ENCODE measurements at places on chromosomes 5 and 9.

GRCh38 chr9:70439991-70440706, 25.7 kb upstream of the KLF9 start:
- DNase-seq, result no peak

DNA sequence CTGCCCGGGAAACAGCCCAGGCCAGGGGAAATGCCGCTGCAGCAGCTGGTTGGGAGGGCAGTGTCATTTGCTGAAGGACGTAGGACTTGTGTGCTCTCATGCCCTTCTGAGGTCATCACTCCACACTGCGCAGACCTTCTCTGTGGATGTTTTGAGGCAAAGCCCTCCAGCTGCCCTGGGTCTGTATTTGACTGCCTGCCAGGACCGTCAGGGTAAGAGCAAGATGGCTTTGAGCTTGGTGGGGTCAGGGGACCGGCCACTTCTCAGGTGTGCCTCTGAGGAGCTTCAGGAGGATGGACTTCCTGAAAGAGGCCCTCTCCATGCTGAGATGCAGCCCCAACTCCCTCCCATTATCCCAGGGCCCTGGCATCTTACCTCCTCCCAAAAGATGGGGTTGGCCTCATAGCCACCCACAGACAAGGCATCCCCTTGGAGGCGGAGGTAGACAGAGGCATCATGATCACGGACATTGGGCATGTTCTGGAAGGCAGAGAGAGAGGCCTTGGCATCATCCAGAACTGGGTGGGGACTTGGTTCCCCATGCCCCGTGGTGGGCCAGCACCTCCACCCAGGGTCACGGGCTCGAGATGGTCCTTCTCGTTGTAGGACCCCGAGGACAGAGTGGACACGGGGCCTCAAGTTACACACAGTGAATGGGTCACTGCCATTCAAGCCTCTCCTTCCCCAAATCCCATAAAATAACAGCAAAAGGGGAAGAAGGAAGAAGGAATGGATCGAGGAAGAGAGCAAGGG, 19.4 kb downstream of the SARDH start:
- DNase-seq, result no peak

DNA sequence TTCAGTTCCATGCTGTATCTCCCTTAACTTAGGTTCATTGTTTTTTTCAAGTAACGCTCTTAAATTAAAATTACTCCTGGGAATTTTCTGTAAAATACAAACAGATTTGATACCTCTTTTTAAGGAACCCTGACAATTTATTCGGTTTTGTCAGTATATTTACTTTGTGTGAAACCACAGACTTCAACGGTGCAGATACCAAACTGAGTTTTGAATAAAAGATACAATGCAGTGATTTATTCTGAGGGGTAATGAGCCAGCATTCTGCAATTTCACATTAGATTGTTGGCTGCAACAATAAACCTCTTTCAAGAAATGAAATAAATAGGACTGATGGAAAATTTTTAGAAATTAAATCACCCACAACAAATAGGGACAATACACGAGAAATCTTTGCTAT, 308.6 kb upstream of the EDIL3 start:
- DNase-seq, result no peak

- DNase-seq, result no peak
Measured at GRCh38 chr5:60395712-60396329, 304.1 kb downstream of the DEPDC1B start.

GRCh38 chr9:95740217-95741004, 135.1 kb upstream of the ERCC6L2 start:
- DNase-seq, result no peak

DNA sequence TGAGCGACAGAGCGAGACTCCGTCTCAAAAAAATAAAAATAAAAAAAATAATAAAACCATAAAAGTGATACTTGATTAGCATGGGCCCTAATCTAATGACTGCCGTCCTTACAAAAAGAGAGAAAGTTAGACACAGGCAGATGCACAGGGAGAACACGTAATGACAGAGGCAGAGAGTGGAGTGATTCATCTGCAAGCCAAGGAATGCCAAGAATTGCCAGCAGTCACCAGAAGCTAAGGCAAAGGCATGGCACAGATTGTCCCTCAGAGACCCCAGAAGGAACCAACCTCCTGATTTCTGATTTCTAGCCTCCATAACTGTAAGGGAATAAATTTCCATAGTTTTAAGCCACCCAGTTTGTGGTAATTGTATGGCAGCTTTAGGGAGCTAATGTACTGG, 79.6 kb upstream of the FREM1 start:
- no peak for DNase-seq

DNA sequence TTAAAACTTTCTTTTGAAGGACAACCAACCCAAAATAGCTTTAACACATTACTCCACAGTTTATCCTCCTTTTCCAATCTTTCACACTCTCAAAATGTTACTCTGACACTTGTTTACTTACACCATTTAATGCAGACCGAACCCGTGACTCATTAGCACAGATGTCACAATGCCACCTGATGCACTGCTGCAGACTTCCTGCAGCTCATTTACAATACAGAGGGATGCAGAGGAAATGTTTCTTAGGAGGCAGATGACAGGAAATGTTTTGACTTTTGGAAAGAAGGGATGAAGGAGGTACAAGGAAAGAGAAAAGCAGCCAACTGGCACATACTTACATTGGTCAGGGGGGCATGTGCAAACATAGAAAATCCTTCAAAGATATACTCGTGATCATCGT, 39.0 kb downstream of the DROSHA start:
- DNase-seq, result no peak

GRCh38 chr5:55994495-55994997, at the start of gene IL6ST:
IL6ST (minus strand) TSS chr5:55994963; CDS start chr5:55976278, 18,685 bp downstream.
- peak; percentile 36 for DNase-seq

GRCh38 chr5:111830333-111830732, 73.3 kb upstream of the NREP start:
- DNase-seq, result no peak

DNA sequence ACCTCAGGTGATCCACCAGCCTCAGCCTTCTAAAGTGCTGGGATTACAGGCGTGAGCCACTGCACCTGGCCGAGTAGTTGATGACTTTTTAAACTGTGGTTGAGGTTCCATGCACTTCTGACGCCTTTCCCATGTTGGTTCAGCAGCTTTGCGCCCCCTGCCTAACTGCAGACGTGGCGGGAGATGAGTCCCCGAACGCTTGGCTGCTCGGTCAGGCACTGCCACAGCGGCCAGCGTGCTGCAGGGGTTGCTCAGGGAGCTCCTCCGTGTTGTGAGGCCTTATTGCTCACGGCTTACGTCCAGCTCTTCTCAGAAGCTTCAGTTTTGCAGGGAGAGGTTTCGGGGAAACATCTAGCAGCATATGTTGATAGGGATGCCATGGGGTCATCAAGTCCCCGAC, 35.3 kb downstream of the HABP4 start:
- no peak for DNase-seq

GRCh38 chr5:154205441-154206117, 15.0 kb downstream of the GALNT10 start:
- no peak for DNase-seq

DNA sequence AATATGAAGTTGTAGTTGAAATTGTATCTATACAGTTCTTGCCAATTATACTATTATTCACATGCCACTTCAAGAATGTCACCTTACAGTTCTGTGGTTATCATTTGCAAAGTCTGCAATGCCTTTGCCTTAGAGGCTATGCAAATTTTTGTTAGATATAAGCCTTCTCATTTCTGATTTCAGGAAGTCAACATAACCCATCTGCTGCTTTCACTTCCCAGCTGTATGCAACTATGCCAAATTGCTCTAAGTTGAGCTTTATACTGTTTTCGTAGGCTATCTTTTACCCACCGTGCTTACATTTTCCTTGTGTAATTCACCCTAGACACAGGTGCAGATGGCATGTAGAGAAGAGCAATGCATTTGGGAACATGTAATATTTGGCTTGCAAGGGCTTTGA, 1083.0 kb downstream of the CDH9 start:
- DNase-seq, result no peak

- DNase-seq, result peak; percentile 46
Measured at GRCh38 chr9:99118782-99119466, 14.0 kb downstream of the TGFBR1 start.

- no peak for DNase-seq
Measured at GRCh38 chr5:121279801-121280200, 571.9 kb upstream of the FTMT start.

DNA sequence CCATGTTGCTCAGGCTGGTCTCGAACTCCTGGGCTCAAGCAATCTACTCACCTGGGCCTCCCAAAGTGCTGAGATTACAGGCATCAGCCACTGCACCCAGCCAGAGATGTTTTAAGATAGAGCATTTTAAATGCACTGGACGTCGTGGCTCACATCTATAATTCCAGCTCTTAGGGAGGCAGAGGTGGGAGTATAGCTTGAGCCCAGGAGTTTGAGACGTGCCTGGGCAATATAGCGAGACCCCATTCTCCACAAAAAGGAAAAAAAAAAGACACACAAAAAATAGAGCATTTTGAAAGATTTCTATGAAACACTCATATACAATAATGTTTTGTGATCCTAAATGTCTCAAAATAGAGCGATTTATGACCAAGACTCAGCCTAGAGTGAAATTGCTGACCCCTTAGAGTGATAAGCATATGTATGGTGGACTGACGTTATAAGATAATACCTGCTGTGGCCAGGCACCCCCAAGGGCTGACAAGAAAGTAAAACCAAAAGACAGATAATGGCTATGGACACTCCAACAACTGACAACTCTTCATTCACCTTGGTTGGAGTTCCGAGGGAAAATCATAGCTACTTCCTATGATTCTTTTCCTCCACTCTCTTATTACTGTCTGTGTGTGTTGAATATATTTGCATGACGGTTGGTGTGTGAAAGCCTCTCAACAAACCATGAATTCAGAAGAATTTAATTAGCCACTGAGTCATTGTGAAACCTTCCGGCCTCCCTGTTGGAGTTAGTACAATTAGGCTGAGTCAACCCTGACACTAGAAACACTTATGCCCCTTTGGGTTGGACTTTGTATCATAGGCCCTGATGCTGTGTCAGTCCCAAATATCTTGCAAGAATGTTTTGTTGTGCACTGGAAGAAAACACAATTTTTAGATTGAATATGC, 526.5 kb upstream of the NUDT12 start:
- DNase-seq, result no peak

GRCh38 chr5:153043886-153044285, 446.6 kb upstream of the GRIA1 start:
- DNase-seq, result no peak

GRCh38 chr5:78899922-78900362, 85.2 kb downstream of the ARSB start:
- DNase-seq, result no peak

GRCh38 chr9:90855208-90855902, 53.7 kb downstream of the SYK start:
- DNase-seq, result no peak

DNA sequence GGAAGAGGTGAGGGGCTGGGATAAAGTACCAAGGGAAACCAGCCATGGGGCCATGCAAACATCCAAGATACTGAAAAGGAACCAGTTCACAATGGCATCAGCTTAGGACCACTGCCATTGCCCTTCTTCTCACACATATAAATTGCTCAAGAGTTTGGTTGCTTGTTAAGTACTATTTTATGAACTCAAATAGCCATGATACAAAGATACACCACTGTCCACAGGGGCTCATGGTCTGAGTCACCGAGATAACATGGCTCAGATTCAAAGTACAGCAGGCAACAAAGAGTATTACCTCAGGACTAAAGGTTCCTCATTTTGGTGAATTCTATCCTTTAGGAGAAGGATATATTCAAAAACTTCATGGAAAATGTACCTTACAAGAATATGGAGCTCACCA, 55.6 kb downstream of the FANCC start:
- no peak for DNase-seq

GRCh38 chr9:34590381-34591247, 1.1 kb upstream of the CNTFR start:
- DNase-seq, result no peak

DNA sequence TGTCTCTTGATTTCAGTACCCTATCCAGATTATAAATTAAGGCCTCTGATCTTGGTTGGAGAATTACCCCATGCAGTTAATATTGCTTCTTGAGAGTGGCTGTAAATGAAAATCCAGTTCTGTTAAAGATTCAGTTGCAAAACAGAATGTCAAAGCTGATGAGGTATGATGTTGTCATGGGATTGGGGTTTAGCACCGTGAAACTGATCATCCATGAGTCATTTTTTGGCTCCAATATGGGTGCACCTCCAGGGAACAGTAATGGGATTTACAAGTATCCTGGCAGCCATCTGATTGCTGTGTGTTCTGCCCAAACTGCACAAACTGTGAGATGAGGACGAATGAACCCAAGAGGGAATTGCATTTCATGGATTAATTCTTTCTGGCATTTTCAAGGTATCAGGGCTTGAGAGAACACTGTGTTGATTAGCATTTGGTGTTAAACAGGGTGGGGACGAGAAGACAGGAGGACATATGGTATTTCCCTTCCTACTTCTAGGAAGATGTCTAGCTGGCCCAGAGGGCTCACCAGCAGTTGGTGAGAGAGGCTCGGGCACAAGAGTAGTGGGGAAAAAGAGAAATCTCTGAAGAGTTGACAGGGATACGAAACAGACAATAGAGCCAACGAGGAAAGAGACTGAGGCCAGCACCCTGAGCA, 214.7 kb downstream of the GAS1 start:
- DNase-seq, result no peak

GRCh38 chr9:1300941-1301340, 250.8 kb downstream of the DMRT2 start:
- DNase-seq, result no peak

GRCh38 chr5:9451037-9451436, 94.8 kb downstream of the SEMA5A start:
- DNase-seq, result no peak

Measured in activated gamma-delta T cell treated with Interleukin-2 at 50 U/mL for 16 hours (primary cell).